ENCODE measurements at places on chromosomes 5 and 9.

GRCh38 chr5:173707392-173707791 lies 90.9 kb upstream of the BOD1 start:
- DNase-seq = peak; percentile 21

DNA sequence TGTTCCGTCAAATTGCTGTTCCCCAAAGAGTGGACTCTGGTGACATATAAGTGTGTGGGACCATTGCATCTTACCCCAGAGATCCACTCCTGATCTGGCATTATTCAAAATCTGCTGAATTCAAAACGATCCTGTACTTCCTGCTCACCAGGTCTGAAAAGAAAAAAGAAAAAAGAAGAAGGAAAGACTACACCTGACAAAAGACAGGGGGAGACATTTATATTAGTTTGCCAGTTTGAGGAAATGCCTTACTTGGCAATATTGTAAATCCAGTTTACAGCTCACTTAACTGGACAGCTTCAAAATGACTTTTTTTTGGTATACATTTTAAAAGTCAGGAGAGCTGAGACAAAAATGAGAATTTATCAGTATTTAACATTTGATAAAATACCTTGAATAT lies 15.0 kb upstream of the GRHPR start:
- DNase-seq = peak; percentile 7

DNA sequence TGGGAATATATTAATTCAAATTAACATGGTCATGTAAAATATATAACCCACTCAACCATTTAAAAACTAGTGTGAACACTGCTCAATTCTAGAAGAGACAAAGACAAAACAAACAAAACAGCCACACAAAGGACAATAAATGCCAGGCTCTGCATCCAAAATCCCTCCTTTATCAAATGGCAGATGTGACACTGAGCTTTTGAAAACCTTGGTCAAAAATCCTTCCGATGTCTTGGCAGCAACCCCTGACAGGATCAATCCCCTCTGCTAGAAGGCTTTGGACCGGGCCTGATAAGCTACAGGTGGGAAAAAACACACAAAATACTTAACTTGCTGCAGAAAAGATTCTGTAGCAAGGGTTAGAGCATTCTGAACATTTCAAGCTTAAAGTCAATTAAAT lies 61.5 kb downstream of the ZFR start:
- DNase-seq = no peak

- DNase-seq = no peak
Measured at GRCh38 chr9:122382901-122383850, 12.4 kb downstream of the PTGS1 start.

GRCh38 chr5:114952876-114953275 lies 216.8 kb downstream of the TRIM36 start:
- no peak for DNase-seq

DNA sequence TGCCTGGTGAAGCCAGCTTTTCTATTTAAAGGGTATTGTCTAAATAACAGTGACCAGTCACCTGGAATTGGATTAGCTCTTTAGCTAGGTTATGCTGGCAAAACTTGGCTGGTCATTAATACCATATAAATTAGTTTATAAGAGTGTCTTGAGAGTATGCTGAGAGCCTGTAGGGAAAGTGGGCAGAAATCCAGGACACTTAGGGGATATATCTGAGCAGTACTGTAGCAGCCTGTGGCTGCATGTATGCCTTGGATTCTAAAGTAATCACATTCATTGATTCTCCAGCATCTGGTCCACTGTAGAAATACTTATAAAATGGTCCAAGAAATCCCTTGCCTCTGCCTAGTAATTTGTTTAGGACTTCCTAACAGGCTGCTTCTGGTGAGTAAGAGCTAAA lies 288.9 kb upstream of the DMAC1 start:
- DNase-seq = no peak

DNA sequence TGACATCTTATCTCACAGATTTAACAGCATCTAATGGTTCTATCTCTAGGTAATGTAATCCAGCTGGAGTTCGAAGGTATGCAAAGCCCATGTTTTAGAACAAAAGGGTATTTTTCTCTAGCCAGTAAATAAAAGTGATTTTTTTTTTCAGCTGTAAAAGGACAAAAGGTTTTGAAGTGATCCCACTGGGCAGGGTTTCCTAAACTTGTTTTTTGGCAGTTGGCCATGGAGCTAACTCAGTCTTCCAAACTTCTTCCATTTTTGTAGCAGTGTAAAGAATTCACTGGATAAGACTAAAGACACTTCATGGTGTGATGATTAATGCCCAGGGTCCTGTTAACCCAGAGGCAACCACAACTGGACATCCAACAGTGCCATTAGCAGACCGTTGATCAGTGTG lies 63.8 kb downstream of the TMEM252 start:
- DNase-seq = no peak

DNA sequence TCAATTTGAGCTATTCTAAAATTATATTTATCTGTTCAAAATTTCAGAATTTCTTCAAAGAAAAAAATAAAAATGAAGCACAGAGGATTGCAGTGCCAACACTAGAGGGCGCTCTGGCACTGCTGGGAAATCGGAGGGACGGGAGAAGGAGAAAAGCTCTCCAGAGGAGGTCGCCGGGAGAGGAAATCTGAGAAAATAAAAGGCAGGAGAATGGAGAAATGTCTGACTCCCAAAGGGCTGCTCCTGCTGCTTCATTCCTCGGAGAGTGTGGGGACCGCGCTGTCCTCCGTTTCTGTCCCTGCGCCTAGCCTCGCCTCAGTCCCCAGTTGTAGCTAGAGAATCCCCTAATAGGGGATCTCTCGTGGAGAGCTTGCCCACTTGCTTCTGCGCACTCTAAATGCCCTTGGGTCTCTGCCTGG lies 40.0 kb upstream of the ARSB start:
- peak; percentile 54 for DNase-seq

GRCh38 chr9:131885144-131885609 lies 145.3 kb upstream of the RAPGEF1 start:
- DNase-seq = no peak

- no peak for DNase-seq
Measured at GRCh38 chr9:98688710-98689495, 19.8 kb downstream of the GABBR2 start.

- DNase-seq = no peak
Measured at GRCh38 chr9:109499631-109500410, 1.7 kb upstream of the PTPN3 start.

- no peak for DNase-seq
Measured at GRCh38 chr5:154199671-154200220, 9.2 kb downstream of the GALNT10 start.

- peak; percentile 100 for DNase-seq
Measured at GRCh38 chr9:115944166-115944948, 209.2 kb upstream of the PAPPA start.

- DNase-seq = no peak
Measured at GRCh38 chr5:15518786-15519185, 18.8 kb downstream of the FBXL7 start.

GRCh38 chr5:155342956-155343355 lies 329.4 kb downstream of the KIF4B start:
- no peak for DNase-seq

- DNase-seq = no peak
Measured at GRCh38 chr5:72160959-72161358, 53.7 kb downstream of the MAP1B start.

Measured in amniotic epithelial cell (primary cell).